ENCODE measurements at places on chromosomes 16 and 17. TPM values are rescaled to one million over a fixed set of nuclear protein-coding genes. Genes with fewer than 3 reads are reported as not detected.

Gene TP53TG3C
- not detected for total RNA-seq

Gene RAB11FIP4
- total RNA-seq = 4.8 TPM

Gene PDXDC1
- total RNA-seq = 65.4 TPM

- no peak for DNase-seq
These were observed 14.9 kb downstream of the SNF8 start for GRCh38 chr17:48929812-48930165.

DNA sequence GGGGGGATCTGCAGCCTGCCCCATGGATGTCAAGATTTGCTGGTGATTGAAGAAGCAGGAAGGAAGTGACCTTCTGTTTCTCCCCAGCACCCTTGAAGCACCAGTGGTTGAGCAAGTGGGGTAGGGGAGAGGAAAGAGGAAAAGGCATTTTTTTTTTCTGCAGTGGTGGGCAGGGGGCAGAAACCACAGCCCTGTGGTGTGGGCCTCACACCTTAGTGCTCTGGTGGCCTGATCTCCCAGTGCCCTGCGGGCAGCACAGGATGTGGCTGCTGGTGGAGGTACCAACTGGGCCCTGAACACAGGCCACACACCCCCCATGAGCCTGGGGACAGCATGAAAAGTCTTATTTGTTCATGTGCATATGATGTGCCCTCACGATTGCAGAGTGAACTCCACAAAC, 7.1 kb downstream of the ITGAD start:
- DNase-seq = no peak

GRCh38 chr16:22373662-22374310, 633 bp downstream of the CDR2 start:
- DNase-seq = peak; percentile 26

- DNase-seq = no peak
These were observed 87.8 kb downstream of the TUBD1 start for GRCh38 chr17:59804901-59805465.

DNA sequence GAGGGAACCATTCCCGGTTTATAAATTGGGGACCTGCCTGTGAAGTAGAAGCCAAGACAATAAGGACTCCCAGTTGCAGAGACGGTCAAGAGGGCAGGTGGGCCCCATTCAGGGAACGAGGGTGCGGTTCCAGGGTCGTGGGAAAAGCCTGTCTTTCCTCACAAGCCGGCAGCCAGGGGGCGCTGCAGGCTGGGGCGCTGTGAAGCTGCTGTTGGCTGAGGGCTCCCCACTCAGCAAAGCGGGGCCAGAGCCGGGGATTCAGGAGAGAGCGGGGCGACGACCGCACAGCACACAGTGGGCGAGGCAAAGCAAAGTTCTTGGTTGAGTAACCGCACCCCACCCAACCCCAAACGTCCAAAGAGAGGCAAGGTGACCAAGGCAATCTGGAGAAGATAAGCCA, 24.9 kb downstream of the CDRT15 start:
- DNase-seq = peak; percentile 33

- no peak for DNase-seq
These were observed 31.1 kb upstream of the CARMIL2 start for GRCh38 chr16:67613808-67614207.

GRCh38 chr17:46144246-46144645, 49.0 kb downstream of the KANSL1 start:
- no peak for DNase-seq

Data from heart right ventricle (tissue), 16 donors.